ENCODE measurements at places on chromosomes 7 and 10. TPM values are rescaled to one million over a fixed set of nuclear protein-coding genes. Genes with fewer than 3 reads are reported as not detected.

- DNase-seq = no peak
Observed at GRCh38 chr7:129665013-129665401, 53.5 kb downstream of the NRF1 start.

DNA sequence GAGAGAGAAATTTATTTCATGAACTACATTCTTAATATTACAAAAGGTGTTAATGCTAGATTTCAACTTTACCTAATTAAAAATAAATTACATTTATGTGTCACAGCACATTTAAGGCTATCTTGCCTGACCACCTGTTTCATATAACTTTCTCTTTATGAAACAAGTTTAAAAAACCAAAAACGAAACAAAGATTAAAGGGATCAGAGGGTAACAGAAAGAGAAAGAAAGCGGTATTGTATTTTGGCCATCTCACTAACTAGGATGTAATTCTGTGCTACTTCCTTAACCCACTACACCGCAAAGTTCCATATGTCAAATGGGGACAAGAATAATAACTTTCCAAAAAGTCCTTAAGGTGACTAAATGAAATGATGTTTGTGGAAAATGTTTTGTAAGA, 6.3 kb upstream of the RHOBTB1 start:
- DNase-seq = no peak

GRCh38 chr10:29687421-29688164, 52.8 kb upstream of the SVIL start:
- DNase-seq = no peak

- DNase-seq = no peak
Observed at GRCh38 chr7:137862358-137862757, 15.6 kb upstream of the DGKI start.

DNA sequence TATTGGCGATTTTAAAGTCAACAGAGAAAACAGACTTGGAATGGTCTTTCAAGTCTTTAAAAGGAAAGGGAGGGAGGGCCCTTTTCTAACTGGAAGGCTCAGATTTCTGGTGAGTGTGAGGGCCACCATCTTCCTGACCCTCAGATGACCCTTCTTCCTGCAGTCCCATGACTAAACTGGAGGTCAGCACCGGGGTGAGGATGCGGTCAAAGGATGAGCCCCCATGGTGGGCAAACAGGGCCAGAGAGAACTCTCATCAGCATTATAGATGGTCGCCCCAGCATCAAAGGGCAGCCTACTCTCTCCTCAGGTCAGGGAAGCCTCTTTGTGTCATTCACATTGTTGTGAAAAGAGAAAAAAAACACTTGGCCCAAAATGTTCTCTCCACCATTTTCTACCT, 219.2 kb downstream of the LRMDA start:
- DNase-seq = no peak

DNA sequence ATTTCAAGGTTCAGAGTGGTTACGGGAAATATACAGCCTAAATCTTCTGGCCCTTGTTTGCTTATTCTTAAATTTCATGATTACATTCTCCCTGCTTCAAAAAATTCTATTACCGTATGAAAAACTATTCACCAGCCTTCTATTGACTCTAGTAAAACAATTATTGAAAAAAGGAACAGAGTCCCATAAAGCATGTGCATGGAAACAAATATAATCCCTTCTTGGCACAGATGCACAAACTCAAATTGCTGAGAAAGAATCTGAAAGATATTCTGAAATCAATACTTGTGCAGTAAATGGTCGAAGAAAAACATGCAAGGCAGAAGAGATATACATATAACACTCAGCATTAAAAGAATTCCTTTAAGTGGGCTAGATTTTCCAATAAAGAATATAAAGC, 83.6 kb downstream of the LRRN3 start:
- DNase-seq = no peak

DNA sequence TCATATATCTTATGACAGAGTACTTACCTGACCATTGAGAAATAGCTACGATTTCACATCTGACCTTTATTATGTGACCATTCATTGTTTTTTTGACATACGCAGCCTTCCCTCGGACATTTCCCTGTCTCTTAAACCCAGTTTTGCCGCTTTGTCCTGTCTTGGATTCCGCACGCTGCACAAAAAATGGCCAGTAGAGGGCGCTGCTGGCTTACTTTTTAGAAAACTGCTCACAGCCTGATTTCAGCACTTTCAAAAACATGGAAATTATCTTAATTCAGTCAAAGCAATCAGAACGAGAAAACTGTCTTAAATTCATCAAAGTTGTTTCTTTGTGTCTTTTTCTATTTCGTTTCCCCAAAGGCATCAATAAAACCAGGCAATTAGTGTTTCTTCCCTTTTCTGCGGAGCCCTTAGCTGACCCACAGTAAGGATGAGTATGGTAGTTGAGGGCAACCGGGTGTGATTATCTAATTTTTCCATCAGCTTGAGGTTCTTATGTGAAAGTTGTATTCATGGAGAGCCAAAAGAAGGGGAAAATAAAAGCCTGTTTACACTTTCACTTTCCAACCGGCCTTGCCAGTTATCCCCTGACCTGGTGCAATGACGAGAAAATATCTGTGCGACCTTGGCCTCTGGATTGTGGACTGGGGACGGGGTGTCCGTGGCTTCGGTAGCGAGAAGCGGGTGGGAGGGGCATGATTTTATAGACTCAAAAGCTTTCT, 144.4 kb downstream of the DYNC1I1 start:
- peak; percentile 66 for DNase-seq

DNA sequence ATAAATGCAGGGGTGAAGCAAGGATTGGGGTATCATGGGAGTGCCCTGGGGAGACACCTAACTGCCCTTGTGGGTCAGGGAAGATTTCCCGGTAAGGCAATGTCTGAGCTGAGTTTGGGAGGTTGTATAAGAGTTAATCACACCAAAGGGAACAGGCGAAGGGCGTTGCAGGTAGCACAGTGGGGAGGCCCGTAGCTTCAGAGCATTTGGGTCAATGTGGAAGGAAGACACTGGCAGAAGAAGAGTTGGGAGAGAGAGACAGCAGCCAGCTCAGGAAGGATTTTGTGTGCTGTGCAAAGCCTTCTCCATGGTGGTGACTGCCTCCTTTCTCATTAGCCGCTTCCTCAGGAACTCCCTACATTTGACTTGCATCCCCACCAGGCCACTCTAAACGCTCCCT, 80.8 kb upstream of the LEP start:
- DNase-seq = no peak

- no peak for DNase-seq
Observed at GRCh38 chr7:28986765-28987110, 28.6 kb upstream of the TRIL start.

GRCh38 chr10:1365540-1366321, 309.5 kb downstream of the WDR37 start:
- DNase-seq = no peak

DNA sequence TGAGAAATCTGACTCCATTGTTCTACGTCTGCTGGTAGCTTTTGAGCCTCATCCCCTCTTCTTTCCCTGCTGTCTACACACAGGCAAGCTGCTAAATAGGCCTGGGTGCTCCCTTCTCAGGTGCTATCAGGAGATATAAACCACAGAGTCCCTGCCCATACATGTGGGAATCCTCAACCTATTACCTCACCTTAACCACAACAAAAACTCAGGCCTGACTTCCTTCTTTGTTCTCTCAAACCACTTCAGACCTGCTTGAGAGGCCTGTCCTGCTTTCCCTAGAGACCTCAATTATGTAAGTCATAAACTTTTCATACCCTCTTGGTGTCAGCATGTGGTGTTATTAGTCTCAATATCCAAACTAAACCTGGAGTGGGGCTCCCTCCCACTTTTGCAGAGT, 75.0 kb upstream of the MAGI2 start:
- no peak for DNase-seq

DNA sequence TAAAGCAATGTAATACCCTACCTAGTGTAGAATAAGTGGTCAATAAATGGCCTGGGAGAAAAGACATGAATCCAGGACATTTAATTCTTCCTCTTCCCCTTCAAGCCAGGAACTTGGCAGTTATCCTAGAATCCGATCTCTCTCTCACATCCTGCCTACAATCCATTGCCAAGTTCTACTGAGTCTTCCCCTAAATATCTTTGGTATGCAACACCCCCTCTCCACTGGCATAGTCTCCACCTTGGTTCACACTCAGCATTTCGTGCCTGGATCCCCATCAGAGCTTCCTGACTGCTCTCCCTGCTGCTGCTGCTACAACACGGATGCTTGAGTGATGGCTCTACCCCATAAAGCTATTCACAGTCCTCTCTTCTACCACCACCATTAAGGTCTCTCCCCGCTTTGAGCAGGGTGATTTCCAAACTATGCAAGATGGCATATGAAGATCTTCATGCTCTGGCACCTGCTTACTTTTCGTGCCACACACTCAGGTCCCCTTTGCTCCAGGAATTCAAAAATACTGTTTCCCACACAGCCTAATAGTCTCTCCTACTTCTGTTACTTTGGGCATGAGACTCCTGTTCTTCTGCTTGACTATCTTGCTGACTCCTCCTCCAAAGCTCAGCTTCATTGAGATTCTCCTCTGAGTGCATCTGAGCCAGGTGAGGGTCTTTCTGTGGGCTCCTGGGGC, 4.8 kb downstream of the ANK3 start:
- DNase-seq = no peak

DNA sequence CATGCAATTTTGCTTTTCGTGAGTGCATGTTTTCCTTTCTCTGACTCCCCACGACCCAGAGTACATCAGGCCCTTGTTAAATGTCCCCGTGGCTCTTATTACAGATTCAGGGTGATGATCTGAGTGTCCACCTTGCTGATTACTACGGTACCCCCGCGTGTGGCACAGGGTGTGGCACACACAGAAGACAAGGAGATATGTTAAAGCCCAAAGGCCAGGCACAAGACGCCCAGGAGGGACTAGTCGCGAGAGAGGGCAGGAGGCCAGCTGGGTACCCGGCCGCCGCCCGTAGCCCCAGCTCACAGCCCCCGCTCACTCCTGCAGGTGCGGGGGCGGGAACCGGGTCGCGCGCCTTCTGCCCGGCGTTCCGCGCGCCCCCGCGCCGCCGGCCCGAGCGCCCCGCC, 281 bp upstream of the EXOC6 start:
- DNase-seq = no peak

DNA sequence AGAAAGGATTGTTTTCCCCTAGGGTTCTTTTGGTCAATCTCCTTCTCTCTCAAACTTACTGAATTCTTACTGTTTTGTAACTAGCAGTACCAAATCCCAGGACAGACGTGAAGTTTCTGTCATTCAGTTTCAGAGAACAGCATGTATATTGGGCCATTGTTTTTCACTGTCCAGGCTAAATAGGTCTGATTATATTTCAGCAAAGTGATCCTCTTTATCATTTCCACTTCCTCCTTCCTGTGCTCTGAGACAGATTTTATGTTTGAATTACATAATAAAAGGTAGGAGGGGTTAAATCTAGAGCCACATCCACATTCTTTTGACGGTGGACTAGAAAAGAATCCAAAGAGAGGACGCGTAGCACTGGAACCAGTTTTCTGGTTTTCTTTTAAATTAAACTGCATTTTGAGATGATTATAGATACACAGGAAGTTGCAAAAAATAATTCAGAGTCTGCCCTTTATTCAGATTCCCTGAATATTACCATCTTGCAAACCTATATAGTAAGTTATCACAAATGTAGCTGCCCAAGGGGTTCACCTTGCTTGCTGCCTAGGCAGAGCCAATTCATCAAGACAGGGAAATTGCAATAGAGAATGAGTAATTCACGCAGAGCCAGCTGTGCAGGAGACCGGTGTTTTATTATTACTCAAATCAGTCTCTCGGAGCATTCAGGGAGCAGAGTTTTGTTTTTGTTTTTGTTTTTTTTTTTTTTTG, 40.1 kb downstream of the AKR1E2 start:
- DNase-seq = no peak

DNA sequence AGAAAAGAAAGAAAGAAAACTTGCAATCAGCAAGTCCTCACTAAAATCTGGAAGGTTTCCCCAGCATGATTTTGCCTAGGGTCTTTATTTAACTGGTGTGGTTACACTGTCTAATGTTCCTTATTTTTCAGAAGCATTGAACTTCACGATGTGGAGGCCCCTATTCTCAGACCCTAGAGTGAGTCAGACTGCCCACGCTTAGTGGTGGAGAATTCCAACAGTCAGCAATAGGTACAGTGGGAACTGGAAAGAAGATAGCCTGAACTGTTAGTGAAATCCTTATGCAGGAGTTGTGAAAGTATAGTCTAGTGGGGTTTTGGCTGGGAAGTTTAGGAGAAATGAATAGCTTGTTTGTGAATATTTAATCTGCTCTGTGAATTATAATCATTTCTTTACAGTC, 115.0 kb downstream of the FZD1 start:
- no peak for DNase-seq

DNA sequence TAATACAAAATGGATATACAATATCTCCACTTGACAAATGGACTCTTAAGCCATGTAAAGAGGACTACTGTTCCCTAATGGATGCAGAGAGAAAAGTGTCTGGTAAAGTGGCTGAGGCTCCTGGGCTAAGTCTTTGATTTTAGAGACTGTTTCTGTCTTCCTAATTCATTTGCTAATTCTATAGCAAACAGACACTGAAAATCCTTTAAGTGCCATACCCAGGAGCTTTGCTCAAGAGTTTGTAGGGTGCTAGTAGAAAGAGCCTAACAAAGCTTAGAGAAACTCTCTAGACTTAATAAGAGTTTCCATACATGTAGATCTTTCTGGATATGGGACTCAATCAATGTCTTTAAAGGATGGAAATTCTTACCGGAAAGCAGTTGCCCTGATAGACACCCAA, 16.7 kb downstream of the CEP55 start:
- no peak for DNase-seq

DNA sequence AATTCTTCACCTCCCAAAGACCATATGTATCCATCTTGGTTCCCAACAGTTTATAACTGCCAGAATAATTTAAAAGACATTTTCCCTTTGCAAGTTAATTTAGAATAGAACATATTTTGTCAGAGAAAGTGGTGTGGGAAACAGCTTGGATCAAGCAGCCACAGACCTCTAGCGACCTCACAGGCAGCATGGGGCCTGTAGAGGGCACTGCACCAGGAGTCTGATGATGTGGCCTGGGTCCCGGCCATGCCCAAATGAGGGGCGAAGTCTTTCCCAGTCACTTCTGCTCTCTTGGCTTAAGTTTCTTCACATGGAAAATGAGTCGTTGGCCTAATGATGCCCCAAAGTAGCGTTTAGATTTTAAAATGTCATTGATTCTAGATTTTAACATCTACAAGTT, 243.2 kb downstream of the SDK1 start:
- DNase-seq = no peak

- DNase-seq = no peak
Observed at GRCh38 chr7:20735346-20736065, 51.2 kb downstream of the SP8 start.

- no peak for DNase-seq
Observed at GRCh38 chr10:27844223-27844622, 98.6 kb upstream of the MKX start.

GRCh38 chr7:155961241-155962190, 149.3 kb upstream of the SHH start:
- no peak for DNase-seq

Gene TCF7L2
- 24.7 TPM for total RNA-seq

Gene TMEM248
- total RNA-seq = 82.1 TPM

Gene ACTR1A
- total RNA-seq = 64.7 TPM

Gene NEUROG3
- not detected for total RNA-seq

Gene C7orf25
- 4.0 TPM for total RNA-seq

Gene ARHGAP21
- 233 TPM for total RNA-seq

Gene DGKI
- 13.3 TPM for total RNA-seq

Gene SHTN1
- 14.9 TPM for total RNA-seq

Gene BICC1
- total RNA-seq = 45.3 TPM

Gene GNAT3
- not detected for total RNA-seq

Gene TEX36
- not detected for total RNA-seq

Gene HABP2
- not detected for total RNA-seq

Measured in urinary bladder (tissue), 4 donors.